Activated naive CD4-positive, alpha-beta T cell treated with anti-CD3 and anti-CD28 coated beads for 36 hours (primary cell): ENCODE measurements at places on chromosomes 6 and 20.
A peak's percentile ranks its signal among the peaks of the same experiment; 100 is the strongest.

DNA sequence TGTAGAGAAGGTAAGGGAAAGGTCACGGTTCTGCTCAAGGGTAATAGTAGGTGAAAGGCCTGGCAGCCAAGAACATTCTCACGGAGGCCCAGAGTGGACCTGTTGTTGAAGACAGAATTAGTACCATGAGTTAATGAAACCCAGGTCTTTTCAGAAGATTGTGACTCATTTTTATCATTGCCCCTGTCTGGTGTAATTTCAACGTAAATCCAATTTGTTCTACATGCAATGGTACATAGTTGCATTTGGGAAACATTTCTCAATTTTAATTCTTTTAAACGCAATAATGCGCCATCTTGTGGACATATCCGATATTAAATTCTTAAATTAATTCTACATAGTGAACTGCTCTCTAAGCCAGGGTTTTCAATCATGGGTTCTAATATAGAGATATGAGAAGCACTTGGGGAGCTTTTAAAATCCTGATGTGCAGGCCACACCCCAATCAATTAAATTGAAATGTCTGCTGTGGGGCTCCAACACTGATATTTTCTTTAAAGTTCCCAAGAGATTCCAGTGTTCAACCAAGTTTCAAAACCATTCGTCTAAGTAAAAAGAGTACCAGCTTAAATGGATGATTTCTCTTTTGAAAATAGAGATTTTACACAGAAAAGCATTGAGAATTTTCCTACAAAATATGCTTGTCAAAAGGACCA lies 257.4 kb downstream of the PLCB1 start:
- DNase-seq = no peak

DNA sequence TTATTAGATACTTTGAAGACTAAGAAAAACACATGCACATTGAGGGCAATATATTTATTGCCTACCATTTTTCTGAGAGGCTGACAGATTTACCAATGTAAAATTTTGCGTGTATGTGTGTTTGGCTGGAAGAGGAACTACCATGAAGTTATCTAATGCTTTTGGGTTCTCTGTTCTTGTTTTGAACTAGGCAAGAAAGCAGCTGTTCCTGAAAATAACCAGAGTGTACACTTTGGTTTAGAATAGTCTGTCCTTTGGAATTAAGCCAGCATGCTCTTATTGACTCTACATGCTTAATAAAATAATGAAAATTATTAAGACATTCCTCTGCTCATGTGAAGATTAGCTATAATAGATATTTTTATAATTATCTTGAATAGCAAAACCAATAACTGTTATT lies 129.2 kb downstream of the MYB start:
- no peak for DNase-seq

- peak; percentile 69 for DNase-seq
Measured at GRCh38 chr6:79671600-79672266, 40.6 kb downstream of the SH3BGRL2 start.

GRCh38 chr6:111601886-111602285 lies 3.8 kb downstream of the TRAF3IP2 start:
- no peak for DNase-seq

DNA sequence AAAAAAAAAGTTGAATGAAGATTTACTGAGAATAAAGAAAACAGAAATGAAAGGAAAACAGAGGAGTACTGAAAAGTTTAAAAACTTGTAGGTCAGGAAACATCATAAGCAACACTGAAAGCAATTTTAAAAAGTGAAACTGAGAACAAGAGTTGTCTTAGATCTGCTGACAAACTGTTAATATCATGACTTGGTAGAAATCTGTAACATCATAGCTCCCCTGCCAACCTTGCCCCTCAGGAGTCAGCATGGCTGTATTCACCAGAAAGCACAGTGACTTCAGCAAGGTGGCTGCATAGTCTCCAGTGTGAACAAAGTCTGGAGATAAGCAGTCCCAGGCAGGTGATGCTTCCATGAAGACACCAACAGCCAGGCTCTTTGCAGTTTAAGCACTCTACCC lies 5.3 kb downstream of the NAA20 start:
- DNase-seq = no peak

- no peak for DNase-seq
Measured at GRCh38 chr6:38155621-38156204, 336.2 kb downstream of the ZFAND3 start.

- no peak for DNase-seq
Measured at GRCh38 chr20:33359399-33360261, 41.7 kb downstream of the CDK5RAP1 start.

- no peak for DNase-seq
Measured at GRCh38 chr6:157280947-157281346, 42.4 kb downstream of the TMEM242 start.

DNA sequence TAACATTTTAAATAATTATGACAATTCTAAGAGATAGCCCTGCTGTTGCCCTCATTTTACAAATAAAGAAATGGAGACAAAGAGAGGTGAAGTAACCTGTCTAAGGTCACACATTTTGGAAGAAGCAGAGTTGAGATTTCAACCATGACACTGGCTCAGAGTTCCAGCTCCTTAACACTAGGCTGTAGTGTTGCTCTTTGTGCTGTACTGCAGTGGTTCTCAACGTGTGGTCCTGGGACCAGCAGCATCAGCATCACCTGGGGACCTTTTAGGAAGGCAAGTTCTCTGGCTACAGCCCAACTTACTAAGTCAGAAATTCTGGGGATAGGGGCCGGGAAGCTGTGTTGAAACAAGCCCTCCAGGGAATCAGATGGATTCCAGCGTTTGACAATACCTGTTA lies 62.4 kb upstream of the FERMT1 start:
- DNase-seq = no peak

GRCh38 chr6:161136655-161137054 lies 137.2 kb downstream of the AGPAT4 start:
- DNase-seq = no peak

DNA sequence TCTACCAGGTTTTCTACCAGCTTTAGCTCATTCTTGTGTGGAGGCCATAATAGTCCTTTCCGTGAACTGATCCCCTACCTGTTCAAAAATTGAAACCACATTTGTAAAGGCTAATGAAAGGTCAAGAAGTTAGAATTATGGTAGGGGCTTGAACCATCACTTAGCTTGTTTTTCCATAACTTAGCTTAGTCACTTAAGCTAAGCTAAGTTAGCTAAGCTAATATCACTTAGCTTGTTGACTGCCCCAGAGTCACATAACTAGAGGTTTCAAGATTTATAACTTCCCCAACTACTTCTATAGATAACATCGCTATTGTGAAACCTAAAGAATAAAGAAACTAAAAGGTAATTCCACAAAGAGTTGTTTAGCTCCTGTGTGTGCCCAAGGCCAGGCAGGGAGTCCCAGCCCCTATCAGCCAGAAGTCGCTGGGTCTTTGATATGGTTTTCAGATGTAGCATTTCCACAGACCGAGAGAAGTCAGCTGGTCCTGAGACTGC lies 131.8 kb downstream of the VEGFA start:
- DNase-seq = no peak

- DNase-seq = no peak
Measured at GRCh38 chr6:75436869-75437268, 56.7 kb downstream of the FILIP1 start.

GRCh38 chr20:1388741-1389483 lies 3.9 kb downstream of the FKBP1A start:
- DNase-seq = peak; percentile 37

GRCh38 chr6:32116674-32117073 lies 7.5 kb upstream of the TNXB start:
- DNase-seq = no peak

- DNase-seq = no peak
Measured at GRCh38 chr6:21143645-21144044, 449.9 kb upstream of the SOX4 start.

DNA sequence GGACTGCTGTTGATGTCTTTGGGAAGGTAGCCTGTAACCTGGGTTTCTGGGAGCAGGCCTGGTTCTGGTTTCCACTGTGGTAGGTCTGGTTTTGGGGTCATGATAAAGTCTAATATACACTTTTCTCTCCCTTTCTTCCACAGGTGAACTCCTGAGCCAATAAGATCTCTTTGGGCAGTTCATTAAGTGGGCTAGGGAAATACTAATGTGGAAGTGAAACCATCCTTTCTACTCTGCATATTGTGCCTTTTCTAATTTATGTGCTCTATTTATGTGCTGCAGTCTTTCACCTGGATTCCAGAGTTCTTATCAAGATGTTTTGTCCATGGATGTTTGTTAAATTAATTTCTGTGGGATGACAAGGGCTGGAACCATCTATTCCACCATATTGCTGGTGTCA lies 165.7 kb upstream of the PTPRK start:
- no peak for DNase-seq

DNA sequence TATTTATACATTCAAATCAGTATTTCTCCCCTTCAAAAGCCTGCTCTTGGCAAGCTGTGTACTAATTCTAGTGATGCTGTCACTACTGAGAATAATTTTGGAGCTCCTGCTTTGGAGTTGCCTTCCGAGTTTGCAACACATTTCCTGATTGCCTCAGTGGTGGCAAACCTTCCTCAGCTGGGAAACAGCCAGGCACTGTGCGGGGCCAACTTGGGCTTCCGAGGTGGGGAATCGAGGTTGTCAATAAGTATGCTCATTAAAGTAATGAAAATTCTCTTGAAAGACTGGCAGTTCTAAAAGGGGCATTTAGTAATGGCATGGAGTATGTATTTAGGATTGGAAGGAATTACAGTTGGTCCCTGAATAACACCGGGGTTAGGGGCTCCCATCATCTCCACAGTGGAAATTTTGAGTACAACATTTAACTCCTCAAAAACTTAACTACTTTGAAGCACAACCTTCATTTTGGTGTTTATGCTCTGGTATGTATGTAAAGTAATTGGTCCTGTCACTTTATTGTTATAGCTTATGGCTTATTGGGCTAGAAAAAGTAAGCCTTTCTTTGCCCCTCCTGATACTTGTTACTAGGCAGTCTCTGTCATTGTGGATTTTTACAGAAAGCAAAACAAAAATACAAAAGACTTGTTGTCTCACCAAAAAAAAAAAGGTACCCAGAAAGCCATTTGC lies 2.7 kb downstream of the PAQR8 start:
- no peak for DNase-seq

DNA sequence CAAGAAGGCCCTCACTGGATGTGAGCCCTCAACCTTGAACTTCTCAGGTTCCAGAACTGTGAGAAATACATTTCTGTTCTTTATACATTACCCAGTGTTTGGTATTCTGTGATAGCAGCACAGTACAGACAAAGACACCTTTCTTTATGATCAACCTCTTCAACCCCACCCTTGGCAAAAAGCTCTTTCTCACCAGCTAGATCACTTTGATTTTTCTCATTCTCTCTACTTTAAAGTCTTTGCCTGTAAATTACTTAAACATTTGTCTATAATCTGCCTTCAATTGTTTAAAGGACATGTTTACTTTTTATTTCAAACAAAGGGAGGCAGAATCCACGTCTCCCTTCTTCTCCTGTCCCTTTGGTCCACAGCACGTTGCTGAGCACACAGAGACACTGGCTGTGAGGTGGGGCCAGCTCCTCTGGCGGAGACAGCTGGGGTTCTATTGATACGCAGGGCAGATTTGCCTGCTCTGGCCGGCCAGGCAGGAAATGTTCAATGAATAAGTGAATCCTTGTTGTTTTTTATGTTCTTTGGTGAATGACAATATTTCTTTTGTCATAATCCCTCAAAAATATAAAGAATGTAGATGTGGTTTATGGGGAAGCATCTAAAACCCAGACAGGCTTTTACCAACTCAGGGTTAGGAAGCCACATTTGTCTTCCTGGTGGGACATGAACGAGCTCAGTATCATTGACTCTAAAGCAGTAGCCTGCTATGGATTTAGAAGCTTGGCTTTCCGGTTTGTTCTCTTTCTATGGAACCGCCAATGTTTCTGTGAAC lies 52.9 kb downstream of the NEDD9 start:
- no peak for DNase-seq

GRCh38 chr6:142440600-142441293 lies 138.9 kb downstream of the ADGRG6 start:
- DNase-seq = no peak

GRCh38 chr6:136747507-136747906 lies 44.8 kb downstream of the MAP3K5 start:
- DNase-seq = no peak

DNA sequence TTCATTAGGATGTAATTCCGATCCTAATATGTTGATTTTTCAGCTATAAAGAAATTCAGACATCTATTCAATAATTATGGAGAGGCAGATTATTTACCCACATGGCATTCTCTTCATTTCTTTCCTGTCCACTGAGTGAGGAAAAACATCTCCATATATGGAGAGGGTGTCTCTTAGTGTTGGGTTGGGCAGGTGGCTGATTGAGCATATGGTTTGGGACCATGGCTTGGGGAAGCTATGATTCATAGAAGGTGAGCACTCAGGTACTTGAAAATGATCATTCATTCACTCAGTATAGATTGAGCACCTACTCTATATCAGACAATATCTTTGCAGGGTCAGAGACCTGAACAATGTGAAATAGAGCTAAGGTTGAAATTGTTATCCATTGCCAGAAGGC lies 41.3 kb upstream of the IL20RA start:
- DNase-seq = no peak

GRCh38 chr20:22904386-22904785 lies 130.7 kb upstream of the SSTR4 start:
- DNase-seq = no peak

GRCh38 chr6:163893609-163894189 lies 479.2 kb downstream of the QKI start:
- DNase-seq = no peak

GRCh38 chr6:43076464-43077332 lies 584 bp downstream of the PTK7 start:
- no peak for DNase-seq

DNA sequence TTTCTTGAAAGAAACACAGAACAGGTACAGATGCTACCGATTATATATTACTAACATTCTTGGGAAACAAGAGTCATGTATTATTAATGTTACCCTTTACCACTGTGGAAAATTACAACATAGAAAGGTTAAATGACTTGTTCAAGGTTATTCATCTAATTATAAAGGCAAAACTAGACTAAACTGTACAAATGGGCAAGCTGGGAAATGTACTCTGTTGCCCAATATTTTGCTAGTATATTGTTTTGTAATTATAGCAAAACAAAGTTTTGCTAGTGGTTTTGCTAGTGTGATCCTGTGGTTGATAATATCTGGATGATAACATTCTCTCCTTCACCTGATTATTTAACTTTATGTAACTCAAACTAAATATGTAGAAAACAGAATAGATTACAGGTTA lies 96.5 kb downstream of the TINAG start:
- no peak for DNase-seq

GRCh38 chr6:155171109-155171746 lies 92.6 kb upstream of the CLDN20 start:
- DNase-seq = peak; percentile 96

- DNase-seq = no peak
Measured at GRCh38 chr6:26575494-26575939, 21.2 kb upstream of the ABT1 start.

- no peak for DNase-seq
Measured at GRCh38 chr6:111727041-111727440, 121.4 kb upstream of the TRAF3IP2 start.

GRCh38 chr6:3023663-3024483 lies 24.2 kb downstream of the NQO2 start:
- peak; percentile 93 for DNase-seq

- DNase-seq = no peak
Measured at GRCh38 chr6:84052204-84052882, 18.8 kb downstream of the MRAP2 start.
